ENCODE measurements at places on chromosomes 1 and 21.

- no peak for DNase-seq
Measured at GRCh38 chr1:20884513-20884912, 97.4 kb upstream of the HP1BP3 start.

GRCh38 chr1:186775881-186776560 lies 52.7 kb upstream of the PLA2G4A start:
- no peak for DNase-seq

DNA sequence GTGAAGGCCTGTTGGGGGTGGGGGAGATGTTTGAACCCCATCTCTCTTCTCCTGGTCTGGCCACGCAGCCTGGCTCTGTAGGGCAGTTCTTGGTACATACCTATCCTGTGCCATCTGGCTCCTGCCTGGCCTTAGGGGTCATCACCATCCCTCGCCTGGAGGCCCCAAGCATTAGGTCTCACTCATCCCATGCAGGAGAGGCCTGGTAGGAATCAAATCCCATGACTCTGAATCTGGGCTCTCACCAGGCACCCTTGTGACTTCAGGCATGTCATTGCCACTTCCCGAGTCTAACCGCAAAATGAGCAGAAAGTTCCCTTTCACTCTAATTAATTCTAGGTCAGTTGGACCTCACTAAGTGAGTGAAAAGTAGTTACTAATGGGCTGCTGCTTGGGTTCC lies 37.2 kb downstream of the ETNK2 start:
- DNase-seq: no peak

DNA sequence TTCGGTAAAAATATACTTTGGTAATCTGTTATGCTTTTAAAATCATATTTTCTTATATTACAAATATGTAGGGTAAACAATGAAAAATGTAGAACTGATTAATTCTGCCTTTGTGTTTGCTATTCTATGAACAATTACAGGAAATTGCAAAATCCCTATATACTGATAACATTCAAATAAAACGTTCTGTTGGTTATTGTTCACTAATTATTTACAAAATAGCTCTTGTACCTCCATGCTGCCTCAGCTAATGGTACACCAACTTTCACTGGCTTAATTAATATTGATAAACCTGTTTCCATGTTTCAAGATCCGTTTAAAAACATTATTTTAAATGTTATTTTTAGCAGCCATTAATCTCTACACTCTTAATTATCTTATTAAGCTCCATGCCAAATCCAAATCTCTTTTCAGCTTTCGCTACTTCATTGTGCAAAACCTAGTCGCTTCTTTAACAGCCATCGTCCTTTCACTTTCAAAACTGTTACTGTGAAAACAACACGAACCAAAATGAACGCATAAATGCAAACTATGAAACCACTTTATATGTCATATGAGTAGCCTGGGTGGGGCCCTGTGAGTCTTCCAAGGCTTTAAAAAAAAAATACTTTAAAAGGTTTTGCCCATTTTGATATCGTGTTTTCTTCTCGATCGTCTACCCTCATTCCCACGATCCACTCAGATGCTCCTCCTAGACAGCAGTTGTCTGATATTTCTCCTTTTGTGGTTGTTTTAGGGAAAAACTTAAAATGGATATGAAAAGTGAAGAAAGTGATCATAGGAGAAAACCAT lies 807.1 kb downstream of the USP25 start:
- DNase-seq: no peak

- DNase-seq: no peak
Measured at GRCh38 chr1:211920141-211920572, 89.6 kb upstream of the LPGAT1 start.

DNA sequence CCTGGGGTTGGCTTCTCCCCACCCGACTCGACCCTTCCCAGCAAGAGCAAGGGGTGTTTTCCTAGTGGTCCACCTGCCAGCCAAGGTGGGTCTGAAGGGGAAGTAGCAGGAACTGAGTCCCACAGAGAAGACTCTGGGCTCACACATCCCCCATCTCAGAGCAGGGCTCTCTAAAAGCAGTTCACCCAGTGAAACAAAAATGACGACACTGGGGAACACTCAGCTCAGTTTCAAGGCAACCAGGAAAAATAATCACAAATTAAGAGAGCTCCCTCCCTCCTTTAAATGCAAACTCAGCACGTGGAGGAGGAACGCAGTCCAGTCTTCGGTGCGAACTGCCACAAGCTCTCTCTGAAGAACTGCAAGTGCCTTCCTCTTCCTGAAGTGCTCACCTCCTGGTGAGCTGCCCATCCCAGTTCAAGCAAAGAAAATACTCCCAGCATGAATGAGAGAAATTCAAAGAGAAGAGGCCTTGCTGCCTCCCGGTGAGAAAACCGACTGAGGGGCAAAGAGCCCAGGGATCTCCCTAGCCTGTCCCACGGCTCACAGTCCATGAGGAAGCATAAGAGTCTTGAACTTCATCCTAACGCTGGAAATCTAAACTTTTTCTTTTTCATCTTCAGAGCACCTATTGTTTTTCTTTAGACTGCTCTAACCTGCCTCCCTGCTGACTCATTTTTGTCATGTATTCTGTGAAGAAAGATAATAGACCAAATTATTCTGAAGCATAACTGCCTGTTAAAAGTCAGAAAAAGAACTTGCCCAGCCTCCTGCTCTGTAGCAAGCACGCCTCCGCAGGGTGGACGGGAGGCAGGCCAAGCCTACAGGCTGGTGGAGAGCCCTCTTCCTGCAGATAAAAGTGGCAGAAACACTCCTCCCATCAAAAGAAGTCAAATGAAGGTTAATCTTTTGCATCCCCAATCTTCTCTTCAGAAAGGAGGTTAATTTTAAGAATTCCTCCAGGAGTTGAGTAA lies 281.4 kb downstream of the HHIPL2 start:
- no peak for DNase-seq

GRCh38 chr1:73576083-73576482 lies 621.9 kb downstream of the LRRIQ3 start:
- no peak for DNase-seq

- DNase-seq: no peak
Measured at GRCh38 chr1:11107599-11107998, 7.9 kb upstream of the EXOSC10 start.

GRCh38 chr1:203461717-203462116 lies 13.9 kb upstream of the PRELP start:
- no peak for DNase-seq

GRCh38 chr1:171296897-171297296 lies 17.1 kb upstream of the FMO4 start:
- DNase-seq: no peak

- no peak for DNase-seq
Measured at GRCh38 chr1:231099996-231100767, 60.1 kb upstream of the FAM89A start.

DNA sequence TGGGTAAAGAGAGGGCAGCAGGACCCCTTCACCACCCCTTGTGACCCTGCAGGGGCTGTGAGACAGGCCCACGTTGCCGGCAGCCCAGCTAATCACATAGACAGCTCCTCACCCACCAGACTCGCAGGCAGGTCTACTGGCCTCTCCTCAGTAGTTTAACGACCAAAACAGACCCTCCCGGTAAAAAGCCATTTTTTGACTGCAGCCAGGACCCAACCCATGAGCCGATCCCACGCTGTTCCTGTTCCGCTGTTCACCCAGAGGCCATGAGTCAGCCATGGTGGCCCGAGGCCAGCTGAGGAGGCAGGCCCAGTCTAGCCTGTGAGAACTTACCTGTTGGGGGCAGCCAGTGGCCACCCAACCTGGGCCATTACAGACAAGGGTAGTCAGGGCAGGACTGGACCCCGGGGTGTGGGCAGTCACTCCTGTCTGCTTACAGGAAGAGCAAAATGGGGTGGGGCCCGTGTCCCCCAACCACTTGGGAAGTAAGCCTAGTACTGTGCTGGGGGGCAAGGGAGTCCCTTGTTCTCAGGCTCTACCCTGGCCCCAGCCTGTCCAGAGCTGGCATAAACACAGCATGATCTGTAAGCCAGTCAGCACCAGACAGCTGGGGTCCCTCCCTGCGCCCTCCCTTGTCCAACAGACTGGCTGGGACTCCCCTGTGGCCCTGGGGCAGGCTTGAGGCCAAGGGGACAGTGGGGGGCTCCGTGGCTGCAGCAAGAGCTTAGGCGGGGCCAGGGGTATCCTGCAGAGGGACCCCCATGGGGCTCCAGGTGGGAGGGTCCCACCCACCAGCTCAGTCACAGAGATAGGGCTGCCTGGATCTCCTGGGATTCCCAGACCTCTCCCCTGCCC lies 61.9 kb downstream of the WNT9A start:
- peak; percentile 15 for DNase-seq

- DNase-seq: no peak
Measured at GRCh38 chr1:70042090-70042731, 163.2 kb downstream of the LRRC40 start.

GRCh38 chr1:189596197-189596596 lies 881.5 kb downstream of the BRINP3 start:
- DNase-seq: no peak

- DNase-seq: no peak
Measured at GRCh38 chr1:45385302-45385701, 45.1 kb upstream of the MUTYH start.

- DNase-seq: no peak
Measured at GRCh38 chr1:241276391-241276790, 80.6 kb downstream of the RGS7 start.

- no peak for DNase-seq
Measured at GRCh38 chr1:47223921-47224675, 7.9 kb downstream of the TAL1 start.

- DNase-seq: no peak
Measured at GRCh38 chr1:170085091-170085490, 10.6 kb upstream of the KIFAP3 start.

GRCh38 chr1:20210736-20211460 lies 24.6 kb upstream of the PLA2G2C start:
- no peak for DNase-seq

GRCh38 chr1:67969446-67969845 lies 81.0 kb downstream of the DIRAS3 start:
- no peak for DNase-seq

DNA sequence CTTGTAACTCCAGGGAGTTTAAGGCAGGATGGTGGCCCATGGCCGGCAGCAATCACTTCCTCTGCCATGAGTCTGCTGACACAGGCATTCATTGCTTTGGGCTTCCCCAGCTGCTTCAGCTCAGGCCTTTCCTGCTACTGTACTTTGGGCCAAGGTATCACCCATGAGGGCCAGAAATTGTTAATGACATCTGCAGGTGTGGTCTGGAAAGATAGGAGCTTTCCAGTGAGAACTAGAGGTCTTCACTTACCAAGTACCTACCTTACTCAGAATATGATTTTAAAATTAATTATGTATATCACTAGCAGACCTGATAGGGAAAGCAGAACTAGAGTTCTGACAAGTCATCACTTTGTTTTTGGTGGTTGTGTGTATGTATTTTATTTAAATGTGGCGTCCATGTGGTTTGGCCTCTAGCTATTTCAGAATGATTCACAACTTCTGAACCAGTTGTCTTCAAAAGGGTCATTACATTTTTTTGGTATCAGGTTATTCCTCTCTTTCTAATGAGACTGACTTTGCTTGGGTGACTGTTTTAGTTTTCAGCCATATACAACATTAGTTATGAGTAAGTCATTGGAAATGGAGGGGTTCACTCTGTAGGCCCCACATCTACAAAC lies 2.7 kb downstream of the RGL1 start:
- DNase-seq: no peak

DNA sequence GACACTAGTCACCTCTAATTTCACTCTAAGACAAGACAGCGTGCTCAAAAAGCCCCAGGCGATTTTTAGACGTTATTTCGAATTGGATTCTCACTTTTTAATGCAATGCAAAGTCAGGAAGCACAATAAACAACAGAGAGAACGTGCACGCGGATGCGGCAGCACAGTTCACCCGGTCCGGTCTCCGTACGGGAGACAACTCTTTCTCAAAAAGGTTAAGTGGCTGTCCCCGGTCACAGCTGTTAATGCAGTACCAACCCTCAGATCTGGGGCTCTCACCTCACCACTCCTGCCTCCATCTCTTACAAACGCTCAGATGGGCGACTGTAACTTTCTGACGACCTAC lies 1.2 kb downstream of the HP1BP3 start:
- no peak for DNase-seq

DNA sequence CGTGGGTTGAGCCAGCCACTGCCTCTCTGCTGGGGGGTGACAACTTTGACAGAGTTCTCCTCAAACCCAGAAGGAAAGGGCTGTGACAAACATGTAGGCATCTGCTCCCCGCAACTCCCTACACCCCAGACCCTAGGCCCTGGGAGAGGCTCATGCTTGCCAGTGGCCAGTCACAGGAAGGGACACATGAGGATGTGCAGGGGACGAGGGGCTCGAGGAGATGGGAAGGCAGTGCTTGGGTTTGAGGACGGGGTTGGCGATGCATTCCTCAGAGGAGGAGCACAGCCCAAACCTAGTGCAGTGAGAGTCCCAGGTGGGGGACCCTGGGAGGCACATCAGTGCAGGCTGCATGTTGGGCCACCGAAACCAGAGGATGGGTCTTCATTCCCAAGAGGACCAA lies 62.1 kb downstream of the STUM start:
- no peak for DNase-seq

DNA sequence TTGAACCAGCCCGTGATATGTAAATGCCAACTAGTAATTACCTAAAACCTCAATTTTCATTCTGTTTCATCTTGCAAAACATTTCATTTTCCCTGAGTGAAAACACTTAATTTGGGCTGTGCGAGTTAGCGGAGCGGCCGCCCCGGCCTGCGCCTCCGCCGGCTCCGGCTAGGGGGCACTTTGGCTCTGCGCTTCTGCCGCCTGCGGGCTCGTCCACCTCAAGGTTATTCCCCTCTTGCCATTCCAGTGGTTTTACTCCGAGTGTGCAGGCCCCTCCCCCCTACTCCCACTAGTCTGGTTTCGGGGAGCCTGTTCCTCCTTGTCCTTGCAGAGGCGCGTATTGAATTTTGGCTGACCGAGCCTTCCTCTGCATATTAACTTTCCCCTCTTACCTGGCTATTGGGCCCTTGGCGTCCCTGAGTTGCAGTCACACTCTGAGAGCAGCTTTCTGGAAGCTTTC lies 55.6 kb downstream of the PEX14 start:
- DNase-seq: no peak

DNA sequence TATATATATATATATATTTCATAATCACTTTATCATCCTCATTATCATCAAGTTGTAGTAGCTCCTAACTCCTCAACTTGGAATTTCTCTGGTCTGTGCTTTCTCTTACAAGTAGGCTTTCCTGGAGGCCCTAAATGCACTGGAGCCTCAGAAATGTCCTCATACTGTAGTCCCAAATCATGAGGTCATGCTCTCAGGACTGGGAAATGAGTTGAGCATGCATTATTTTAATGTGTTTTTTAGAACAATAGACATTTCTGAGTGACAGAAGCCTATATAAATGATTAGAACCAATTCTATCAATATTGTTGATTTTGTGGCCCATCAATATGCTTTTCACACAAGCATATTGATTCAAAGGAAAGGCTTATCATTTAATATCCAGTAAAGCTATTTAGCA lies 42.9 kb upstream of the C1orf105 start:
- no peak for DNase-seq

All from activated B cell treated with CpG ODN at 0.5 μM for 24 hours (primary cell).